T-helper 2 cell treated with Interferon-gamma antibody and Interleukin-4, amounts not matched to agents 5 μg/mL and 100 μg/mL, for 36 hours (primary cell): ENCODE measurements at places on chromosomes 6 and 20.

- DNase-seq: no peak
These were observed 136.5 kb downstream of the AGPAT4 start for GRCh38 chr6:161137320-161137719.

GRCh38 chr20:32562495-32562911 lies 22.6 kb downstream of the NOL4L start:
- no peak for DNase-seq

DNA sequence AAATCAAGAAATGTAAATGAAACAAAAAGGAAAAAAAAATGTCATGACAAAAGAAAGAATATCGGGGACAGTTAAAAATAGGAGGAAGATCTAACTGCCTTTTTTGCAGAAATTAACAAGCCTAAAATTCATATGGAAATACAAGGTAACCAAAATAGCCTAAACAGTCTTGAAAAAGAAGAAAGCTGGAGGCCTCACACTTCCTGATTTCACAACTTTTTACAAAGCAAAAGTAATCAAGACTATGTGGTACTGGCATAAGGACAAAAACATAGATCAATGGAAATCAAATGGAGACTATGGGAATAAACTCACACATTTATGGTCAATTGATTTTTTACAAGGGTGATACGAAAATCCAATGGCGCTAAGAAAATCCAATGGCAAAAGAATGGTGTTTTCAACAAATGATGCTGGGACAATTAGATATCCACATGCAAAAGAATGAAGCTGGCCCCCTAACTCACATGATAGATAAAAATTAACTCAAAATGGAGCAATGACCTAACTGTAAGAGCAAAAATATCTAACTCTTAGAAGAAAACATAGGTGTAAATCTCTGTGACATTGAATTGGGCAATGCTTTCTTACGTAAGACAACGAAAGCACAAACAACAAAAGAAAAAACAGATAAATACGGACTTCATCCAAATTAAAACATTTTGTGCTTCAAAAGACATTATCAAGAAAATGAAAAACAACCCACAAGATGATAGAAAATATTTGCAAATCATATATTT lies 24.5 kb downstream of the MAP3K5 start:
- DNase-seq: no peak

GRCh38 chr20:2706688-2707352 lies 14.2 kb downstream of the EBF4 start:
- no peak for DNase-seq

GRCh38 chr6:141437011-141437410 lies 695.7 kb upstream of the GJE1 start:
- DNase-seq: no peak
